Naive thymus-derived CD4-positive, alpha-beta T cell (primary cell): ENCODE measurements at places on chromosomes 11 and 22. TPM values are rescaled to one million over a fixed set of nuclear protein-coding genes. Genes with fewer than 3 reads are reported as not detected.

The MPZL3 gene
- 14.2 TPM for total RNA-seq

The YIF1A gene
- 66.2 and 71.2 TPM in 2 replicates for total RNA-seq

The CDCA5 gene
- total RNA-seq, result 0.73 TPM

The PAX6 gene
- not detected for total RNA-seq

The SDHAF2 gene
- 54.6 TPM for total RNA-seq

The MIOX gene
- total RNA-seq, result not detected

The FAT3 gene
- not detected for total RNA-seq

The LDHA gene
- total RNA-seq, result 275 TPM

The MPPED2 gene
- not detected for total RNA-seq

The TENM4 gene
- not detected for total RNA-seq

The THY1 gene
- total RNA-seq, result not detected

The MYRF gene
- 0.19 TPM for total RNA-seq

The LRP5 gene
- 2.2 TPM for total RNA-seq

The OR4X2 gene
- total RNA-seq, result not detected

The APOL5 gene
- total RNA-seq, result not detected

The POTEH gene
- not detected for total RNA-seq

The CCDC73 gene
- total RNA-seq, result not detected

The SLC22A6 gene
- total RNA-seq, result not detected in 2 replicates

The TTC9C gene
- total RNA-seq, result 51.6 TPM

The MS4A4A gene
- 0.62 TPM for total RNA-seq

The APOA1 gene
- total RNA-seq, result 0.20 and 0.24 TPM in 2 replicates

The RIMBP3C gene
- 3.6 TPM for total RNA-seq

The CRYBA4 gene
- total RNA-seq, result not detected

The TEX12 gene
- not detected for total RNA-seq

The SAA4 gene
- total RNA-seq, result not detected

The CATSPER1 gene
- 4.2 TPM for total RNA-seq

The ENTHD1 gene
- total RNA-seq, result 0.30 TPM

The CNIH2 gene
- 2.9 TPM for total RNA-seq

The RNF121 gene
- total RNA-seq, result 20.2 TPM
